ENCODE measurements at places on chromosomes 12 and 14. TPM values are rescaled to one million over a fixed set of nuclear protein-coding genes. Genes with fewer than 3 reads are reported as not detected.

DNA sequence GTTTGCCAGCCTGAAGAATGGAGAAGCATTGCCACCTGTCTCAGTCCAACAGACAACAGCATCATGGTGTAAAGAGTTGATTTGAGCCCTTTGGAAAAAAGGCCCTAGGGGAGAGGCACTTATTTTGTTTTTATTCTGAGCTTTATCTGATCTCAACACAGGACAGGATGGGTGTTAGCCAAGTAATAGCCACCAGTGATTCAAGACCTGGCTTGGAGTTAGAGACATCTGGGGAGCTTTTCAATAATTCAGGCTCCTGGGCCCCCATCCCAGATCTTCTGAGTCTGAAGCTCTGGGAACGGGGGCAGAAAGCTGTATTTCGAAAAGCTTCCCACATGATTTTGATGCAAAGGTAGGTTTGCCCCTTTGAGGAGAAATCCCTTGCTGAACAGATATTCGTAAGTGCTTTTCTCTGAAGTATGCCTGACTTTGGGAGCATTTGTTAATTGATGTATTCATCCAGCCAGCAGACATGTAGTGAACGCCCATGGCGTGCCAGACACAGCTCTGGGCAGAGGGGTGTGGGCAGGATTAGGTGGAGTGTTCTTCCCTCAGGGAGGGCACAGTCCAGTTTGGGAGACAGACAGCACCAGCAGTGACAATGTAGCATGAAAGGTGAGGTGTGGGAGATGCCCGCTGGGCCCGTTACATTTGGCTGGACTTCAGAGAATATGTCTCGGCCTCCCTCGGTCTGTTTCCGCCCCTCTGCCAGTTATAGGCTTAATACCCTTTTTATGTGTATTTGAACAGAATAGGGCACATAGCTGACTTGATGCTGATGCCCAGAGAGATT is 72.5 kb downstream of the TSPAN9 start:
- H3K4me3 ChIP-seq = no peak overlapping the region
- peaks cover 53% of the 10 kb centered on the region for H3K4me1 ChIP-seq
- no peaks in the 10 kb centered on the region for H3K36me3 ChIP-seq
- DNase-seq = no peak

PTHLH gene
- total RNA-seq = 6.5 TPM

DIO2 gene
- 0.58 TPM for total RNA-seq

DNA sequence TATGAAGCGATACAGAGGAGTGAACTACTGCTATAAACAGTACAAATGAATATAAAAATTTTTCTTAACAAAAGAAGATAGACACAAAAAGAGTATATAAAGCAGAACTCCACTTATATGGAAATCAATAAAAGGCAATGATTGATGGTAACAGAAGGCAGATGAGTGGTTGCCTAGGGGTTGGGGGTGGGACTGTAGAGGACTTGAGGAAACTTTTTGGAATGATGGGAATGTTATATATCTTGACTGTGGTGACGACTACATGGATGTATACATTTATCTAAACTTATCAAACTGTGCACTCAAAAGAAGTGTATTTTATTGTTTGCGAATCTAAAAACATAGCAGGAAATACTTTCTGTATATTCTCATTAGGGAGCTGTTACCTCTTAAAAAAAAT is 89.1 kb downstream of the PTCSC3 start:
- no peak overlapping the region for H3K4me3 ChIP-seq
- no peaks in the 10 kb centered on the region for H3K36me3 ChIP-seq
- H3K4me1 ChIP-seq = peaks cover 4% of the 10 kb centered on the region
- H3K27ac ChIP-seq = no peak overlapping the region

- H3K4me3 ChIP-seq = no peak overlapping the region
- DNase-seq = no peak
- no peak overlapping the region for H3K27ac ChIP-seq
- no peaks in the 10 kb centered on the region for H3K27me3 ChIP-seq
- H3K36me3 ChIP-seq = peaks cover 13% of the 10 kb centered on the region
These were observed 2.4 kb downstream of the PFKM start for GRCh38 chr12:48121522-48121921.

APOLD1 gene
- 3.0 TPM for total RNA-seq

DNA sequence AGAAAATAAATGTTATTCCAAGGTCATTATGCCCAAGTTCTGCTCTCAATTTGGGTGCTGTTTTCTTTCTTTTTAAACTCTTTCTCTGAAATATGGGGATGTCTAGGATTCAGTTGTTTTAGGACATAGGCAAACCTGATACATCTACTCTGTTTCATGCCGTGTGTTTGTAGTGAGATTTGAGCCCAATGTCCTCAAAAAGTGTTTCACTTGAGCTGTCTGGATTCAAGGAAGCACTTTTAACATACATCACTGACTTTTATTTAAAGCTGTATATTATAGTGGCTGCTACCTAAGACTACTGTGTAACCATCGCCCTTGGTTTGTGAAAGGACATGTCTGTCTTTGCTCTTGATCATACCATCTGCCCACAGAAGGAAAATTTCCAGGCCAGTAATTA is 709.3 kb upstream of the STXBP6 start:
- H3K27ac ChIP-seq = no peak overlapping the region
- DNase-seq = no peak
- no peaks in the 10 kb centered on the region for H3K36me3 ChIP-seq

CYP46A1 gene
- 1.9 TPM for total RNA-seq
